ENCODE measurements at places on chromosomes 12 and 14. TPM values are rescaled to one million over a fixed set of nuclear protein-coding genes. Genes with fewer than 3 reads are reported as not detected.
A peak's percentile ranks its signal among the peaks of the same experiment; 100 is the strongest.

The ANG gene
- 3.1 TPM for total RNA-seq

The TAS2R9 gene
- not detected for total RNA-seq

The KCNJ8 gene
- 1.5 TPM for total RNA-seq

The RPGRIP1 gene
- total RNA-seq = not detected

The NTF3 gene
- 5.2 TPM for total RNA-seq

The KRT8 gene
- 50.4 TPM for total RNA-seq

The GYS2 gene
- not detected for total RNA-seq

The ADCY6 gene
- 21.9 TPM for total RNA-seq

The NXPH4 gene
- 5.0 TPM for total RNA-seq

GRCh38 chr14:72433511-72433910 is 460.4 kb downstream of the DPF3 start:
- no peak overlapping the region for H3K4me3 ChIP-seq
- H3K27ac ChIP-seq = no peak overlapping the region
- H3K36me3 ChIP-seq = no peaks in the 10 kb centered on the region
- DNase-seq = peak; percentile 19
- peaks cover 15% of the 10 kb centered on the region for H3K27me3 ChIP-seq

GRCh38 chr12:94062796-94063635 is 85.4 kb upstream of the PLXNC1 start:
- H3K36me3 ChIP-seq = no peaks in the 10 kb centered on the region
- H3K27me3 ChIP-seq = peaks cover 2% of the 10 kb centered on the region
- no peak for DNase-seq
- H3K27ac ChIP-seq = no peak overlapping the region

DNA sequence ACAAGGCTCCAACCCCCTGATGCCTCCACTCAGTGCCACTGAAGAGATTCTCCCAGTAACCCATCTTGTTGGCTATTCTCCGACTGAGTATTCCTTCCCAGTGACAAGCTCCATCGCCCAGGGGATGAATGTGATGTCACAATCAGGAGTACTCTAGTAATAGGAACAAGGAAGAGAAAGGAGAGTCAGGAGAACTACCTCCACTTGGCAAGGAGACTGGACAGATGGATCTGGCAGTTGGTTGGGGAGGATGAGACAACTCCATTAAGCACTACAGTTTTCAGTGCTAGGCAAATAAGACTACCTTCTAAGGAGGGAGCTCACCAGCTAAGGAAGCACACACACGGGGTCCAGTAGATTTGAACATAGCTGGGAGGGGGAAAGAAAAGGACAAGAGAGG is 5.3 kb downstream of the RNF41 start:
- peaks cover 20% of the 10 kb centered on the region for H3K36me3 ChIP-seq
- peak overlapping the region; percentile 29 for H3K27ac ChIP-seq
- H3K4me1 ChIP-seq = peaks cover 19% of the 10 kb centered on the region
- no peak for DNase-seq
- H3K4me3 ChIP-seq = no peak overlapping the region

GRCh38 chr12:93621986-93622385 is 49.5 kb downstream of the SOCS2 start:
- no peak overlapping the region for H3K4me3 ChIP-seq
- peaks cover 49% of the 10 kb centered on the region for H3K4me1 ChIP-seq
- no peak for DNase-seq
- H3K27ac ChIP-seq = peak overlapping the region; percentile 71
- H3K27me3 ChIP-seq = peaks cover 2% of the 10 kb centered on the region

GRCh38 chr12:47909839-47910465 is 5.2 kb upstream of the VDR start:
- peaks cover 21% of the 10 kb centered on the region for H3K4me1 ChIP-seq
- no peak overlapping the region for H3K4me3 ChIP-seq
- no peak for DNase-seq
- peaks cover 26% of the 10 kb centered on the region for H3K27me3 ChIP-seq

DNA sequence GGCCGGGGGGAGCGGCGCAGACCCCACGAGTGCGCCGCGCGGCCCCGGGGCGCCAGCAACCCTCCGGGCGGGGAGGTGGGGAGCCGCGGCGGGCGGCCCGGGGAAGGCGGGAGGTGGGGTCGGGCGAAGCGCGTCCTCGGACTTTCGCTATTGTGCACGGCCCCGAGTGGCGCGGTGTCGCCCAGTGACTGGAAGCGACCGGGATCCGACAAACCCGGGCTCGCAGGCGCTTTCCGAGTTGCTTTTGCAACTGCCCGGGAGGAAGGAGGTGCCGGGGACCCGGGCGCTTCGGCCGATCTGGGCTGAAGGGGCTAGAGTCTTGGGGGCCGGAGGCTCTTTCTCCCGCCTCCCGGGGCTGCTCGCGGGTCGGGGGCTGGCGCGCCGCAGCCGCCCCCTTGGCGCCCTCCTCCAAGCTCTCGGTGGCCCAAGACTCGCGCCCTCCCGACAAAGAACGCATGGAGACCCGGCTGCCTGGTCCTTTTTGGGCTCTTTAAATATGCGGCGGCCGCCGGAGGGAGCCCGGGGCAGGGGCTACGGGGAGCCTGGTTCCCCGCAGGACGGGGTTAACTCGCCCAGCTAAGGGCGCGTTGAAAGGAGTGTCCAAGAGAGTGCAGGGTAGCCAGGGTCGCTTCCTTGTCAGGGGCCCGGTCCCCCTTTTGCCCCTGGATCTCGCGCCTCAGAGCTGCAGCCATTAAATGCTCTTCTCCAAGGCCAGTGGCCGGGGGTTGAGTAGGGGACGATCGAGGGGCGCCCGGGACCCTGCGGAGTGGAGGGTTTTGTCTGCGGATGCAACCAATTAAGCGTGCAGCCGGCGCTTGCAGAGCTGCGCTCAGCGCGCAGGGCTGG is 1.4 kb downstream of the HMGA2 start:
- H3K36me3 ChIP-seq = peaks cover 49% of the 10 kb centered on the region
- H3K4me1 ChIP-seq = peaks cover 63% of the 10 kb centered on the region
- peak overlapping the region; percentile 100 for H3K27ac ChIP-seq
- peak overlapping the region; percentile 100 for H3K4me3 ChIP-seq
- no peak for DNase-seq

DNA sequence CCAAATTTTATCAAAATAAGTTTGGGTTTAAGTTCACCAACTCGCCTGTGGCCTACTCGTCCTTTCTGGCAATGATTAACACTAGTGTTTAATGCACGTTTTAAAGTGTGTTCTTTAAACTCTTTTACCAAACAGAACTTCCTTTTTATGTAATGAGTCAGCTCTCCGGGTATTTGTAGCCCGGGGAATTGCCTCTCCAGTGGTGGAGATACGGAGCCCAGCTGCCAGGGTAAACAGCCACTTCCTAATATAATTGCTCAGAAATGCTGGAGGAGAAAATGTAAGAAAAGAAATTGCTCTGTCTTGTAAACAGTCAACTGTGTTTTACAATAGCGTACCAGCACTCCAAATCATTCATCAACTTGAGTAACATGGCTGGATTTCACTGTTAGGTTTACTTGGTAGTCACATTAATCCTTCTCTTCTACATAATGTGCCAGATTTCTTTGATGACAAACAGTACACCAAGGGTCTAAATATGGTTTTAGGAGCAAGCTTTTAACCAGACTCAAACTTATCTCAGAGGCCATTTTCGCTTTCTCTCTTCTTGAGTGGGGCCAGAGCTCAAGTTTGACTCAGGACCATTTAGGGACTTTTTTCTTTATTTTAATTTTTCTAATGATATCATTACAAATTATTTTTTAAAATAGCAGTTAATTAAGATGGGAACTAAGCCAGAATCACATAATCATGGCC is 101.2 kb upstream of the SLC38A2 start:
- no peaks in the 10 kb centered on the region for H3K27me3 ChIP-seq
- peaks cover 85% of the 10 kb centered on the region for H3K4me1 ChIP-seq
- peak overlapping the region; percentile 81 for H3K4me3 ChIP-seq
- H3K27ac ChIP-seq = peak overlapping the region; percentile 96
- DNase-seq = peak; percentile 96

- no peak overlapping the region for H3K27ac ChIP-seq
- H3K4me3 ChIP-seq = no peak overlapping the region
- H3K4me1 ChIP-seq = no peaks in the 10 kb centered on the region
- H3K27me3 ChIP-seq = peaks cover 66% of the 10 kb centered on the region
Measured at GRCh38 chr12:113476176-113476986, 4.7 kb upstream of the LHX5 start.

DNA sequence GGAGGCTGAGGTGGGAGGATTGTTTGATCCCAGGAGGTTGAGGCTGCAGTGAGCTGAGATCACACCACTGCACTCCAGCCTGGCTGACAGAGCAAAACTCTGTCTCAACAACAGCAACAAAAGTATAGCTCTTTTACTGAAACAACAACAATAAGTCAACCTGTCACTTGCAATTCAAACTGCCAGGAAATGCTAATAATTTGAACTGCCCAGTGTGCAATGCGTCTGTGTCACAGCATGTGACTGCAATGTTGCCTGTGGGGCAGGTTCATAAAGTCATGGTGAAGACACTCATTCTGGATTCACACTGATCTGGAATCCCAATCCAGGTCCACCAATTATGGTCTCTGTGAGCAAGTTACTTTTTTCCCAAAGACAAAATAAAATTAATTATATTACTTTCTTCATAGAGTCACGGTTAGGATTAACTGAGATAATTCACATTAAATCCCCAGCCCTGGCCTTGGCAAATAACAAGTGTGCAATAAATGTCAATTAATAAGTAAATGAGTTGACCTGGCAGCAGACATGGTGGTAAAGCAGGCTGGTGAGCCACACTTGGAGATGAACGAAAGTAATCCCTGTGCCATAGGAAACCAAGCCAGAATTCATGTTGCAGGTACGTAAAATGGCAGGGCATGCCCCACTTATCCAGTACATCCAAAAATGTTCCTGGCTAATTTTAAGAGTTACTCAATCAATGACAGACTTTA is 89.1 kb upstream of the CPSF6 start:
- H3K4me3 ChIP-seq = no peak overlapping the region
- H3K4me1 ChIP-seq = peaks cover 20% of the 10 kb centered on the region
- H3K27me3 ChIP-seq = peaks cover 14% of the 10 kb centered on the region
- H3K27ac ChIP-seq = no peak overlapping the region
- DNase-seq = no peak

DNA sequence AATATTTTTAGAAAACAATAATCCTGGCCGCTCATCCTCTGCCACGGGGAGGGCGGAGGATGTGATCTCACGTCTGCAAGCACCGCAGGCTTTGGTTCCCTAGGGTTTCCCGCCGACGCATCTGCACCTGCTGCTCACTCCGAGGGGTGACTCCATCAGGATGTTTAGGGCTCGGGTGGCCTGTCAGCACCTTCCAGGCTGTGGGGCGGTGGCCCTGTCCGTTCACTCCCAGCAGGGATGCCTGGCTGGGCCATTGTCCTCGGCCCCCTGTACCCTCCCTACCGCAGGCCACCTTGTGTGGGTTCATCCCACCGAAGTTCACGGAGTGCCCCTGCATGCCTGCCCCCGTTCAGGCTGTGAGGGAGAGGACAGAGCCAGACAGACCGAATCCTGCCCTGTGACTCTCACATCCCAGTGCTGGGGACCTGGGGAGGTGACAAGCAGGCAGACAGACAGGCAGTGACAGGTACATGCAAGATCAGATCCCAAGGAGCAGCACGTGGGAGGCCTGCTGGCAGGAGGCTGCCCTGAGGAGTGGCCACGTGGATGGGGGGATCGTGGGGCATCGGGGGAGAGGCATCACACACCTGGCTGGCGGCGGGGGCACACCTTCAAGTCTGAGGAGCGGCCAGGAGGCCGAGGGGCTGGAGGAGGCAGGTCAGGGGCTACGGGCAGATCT is 112.6 kb downstream of the ADGRD1 start:
- H3K36me3 ChIP-seq = 0 out of 2 replicates have a peak, but pooled peaks cover 5% of the 10 kb centered on the region
- no peak overlapping the region for H3K4me3 ChIP-seq
- DNase-seq = no peak
- H3K27ac ChIP-seq = no peak overlapping the region
- no peaks in the 10 kb centered on the region for H3K4me1 ChIP-seq

- DNase-seq = peak; percentile 54
- peaks cover 9% of the 10 kb centered on the region for H3K4me1 ChIP-seq
- H3K36me3 ChIP-seq = no peaks in the 10 kb centered on the region
- no peak overlapping the region for H3K27ac ChIP-seq
- H3K27me3 ChIP-seq = peaks cover 14% of the 10 kb centered on the region
- H3K4me3 ChIP-seq = no peak overlapping the region
Measured at GRCh38 chr14:53640695-53641094, 315.9 kb downstream of the BMP4 start.

GRCh38 chr12:9869307-9870161 is at the start of gene CLEC2B:
Gene CLEC2B, minus strand, starts transcription at chr12:9869354.
- peaks cover 14% of the 10 kb centered on the region for H3K4me1 ChIP-seq
- no peaks in the 10 kb centered on the region for H3K27me3 ChIP-seq
- H3K27ac ChIP-seq = peak within 1 kb of the TSS; percentile 17
- H3K4me3 ChIP-seq = peak within 1 kb of the TSS; percentile 90
- peak; percentile 56 for DNase-seq

DNA sequence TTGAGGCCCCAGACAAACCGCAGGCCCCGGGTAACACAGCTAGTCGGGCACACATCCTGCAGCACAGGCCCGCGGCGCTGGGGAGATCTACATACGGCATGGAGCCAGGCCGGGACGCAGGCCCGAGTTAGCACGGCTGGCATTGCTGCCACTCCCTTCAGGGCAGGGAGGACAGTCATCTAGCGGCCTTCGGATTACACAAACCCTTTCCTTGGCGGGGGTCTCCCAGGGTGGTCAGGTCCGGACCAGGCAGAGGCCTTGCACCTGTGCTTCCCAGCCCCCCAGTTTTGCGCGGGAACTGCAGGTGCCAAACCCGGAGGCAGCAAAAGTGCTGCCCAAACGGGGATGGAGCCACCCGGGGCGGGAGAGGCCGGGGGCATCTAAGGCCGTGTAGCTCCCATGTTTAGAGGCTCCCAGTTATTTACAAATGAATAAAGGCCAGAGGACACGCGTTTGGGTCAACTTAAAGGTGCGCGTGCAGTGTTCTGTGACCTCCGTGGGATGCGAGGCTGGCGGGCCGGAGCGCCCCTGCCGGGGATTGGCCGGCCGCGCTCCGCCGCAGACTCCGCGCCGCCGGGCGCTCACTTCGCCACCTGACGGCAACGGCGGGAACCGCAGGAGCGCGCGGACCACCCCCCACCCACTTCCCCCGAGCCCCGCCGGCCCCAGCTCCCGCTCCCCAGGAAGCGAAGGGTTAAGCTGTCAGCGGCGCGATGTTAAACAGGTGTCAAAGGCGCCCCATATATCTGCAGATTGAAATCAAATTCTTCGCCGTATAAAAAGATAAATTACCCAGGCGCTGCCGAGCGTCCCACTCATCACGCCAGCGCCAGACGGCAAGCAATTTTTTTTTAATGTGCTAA is 18.1 kb downstream of the VSX2 start:
- no peaks in the 10 kb centered on the region for H3K4me1 ChIP-seq
- DNase-seq = no peak
- no peaks in the 10 kb centered on the region for H3K36me3 ChIP-seq
- H3K27me3 ChIP-seq = peaks cover 48% of the 10 kb centered on the region
- no peak overlapping the region for H3K27ac ChIP-seq

DNA sequence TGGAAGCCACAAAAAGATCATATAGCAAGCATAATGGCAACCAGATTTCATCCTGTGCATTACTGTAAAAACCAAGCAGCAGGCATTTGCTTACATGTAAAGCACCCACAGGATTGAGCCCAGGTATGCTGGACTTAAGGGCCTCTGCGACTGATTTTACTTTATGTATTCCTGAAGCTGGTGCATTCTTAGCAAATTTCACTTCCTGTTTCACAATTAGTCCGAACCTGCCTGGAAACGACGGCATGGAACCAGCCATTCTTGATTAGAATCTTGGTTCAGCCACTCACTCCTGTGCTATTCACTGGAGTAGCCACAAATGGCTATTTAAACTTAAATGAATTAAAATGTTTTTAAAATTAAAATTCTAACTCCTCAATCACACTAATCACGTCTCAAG is 239.2 kb downstream of the NUAK1 start:
- peaks cover 3% of the 10 kb centered on the region for H3K4me1 ChIP-seq
- H3K27me3 ChIP-seq = no peaks in the 10 kb centered on the region
- H3K27ac ChIP-seq = no peak overlapping the region

GRCh38 chr14:68308726-68309520 is 483.9 kb downstream of the ZFP36L1 start:
- peaks cover 29% of the 10 kb centered on the region for H3K4me1 ChIP-seq
- no peak for DNase-seq
- no peaks in the 10 kb centered on the region for H3K36me3 ChIP-seq

Data from HFFc6 (cell line).